Neural crest cell (in vitro differentiated cells): ENCODE measurements at places on chromosomes 1 and 21.

GRCh38 chr1:233470741-233471499, 143.0 kb upstream of the KCNK1 start:
- no peak for DNase-seq

- no peak for DNase-seq
Observed at GRCh38 chr1:164093543-164093942, 465.4 kb upstream of the PBX1 start.

DNA sequence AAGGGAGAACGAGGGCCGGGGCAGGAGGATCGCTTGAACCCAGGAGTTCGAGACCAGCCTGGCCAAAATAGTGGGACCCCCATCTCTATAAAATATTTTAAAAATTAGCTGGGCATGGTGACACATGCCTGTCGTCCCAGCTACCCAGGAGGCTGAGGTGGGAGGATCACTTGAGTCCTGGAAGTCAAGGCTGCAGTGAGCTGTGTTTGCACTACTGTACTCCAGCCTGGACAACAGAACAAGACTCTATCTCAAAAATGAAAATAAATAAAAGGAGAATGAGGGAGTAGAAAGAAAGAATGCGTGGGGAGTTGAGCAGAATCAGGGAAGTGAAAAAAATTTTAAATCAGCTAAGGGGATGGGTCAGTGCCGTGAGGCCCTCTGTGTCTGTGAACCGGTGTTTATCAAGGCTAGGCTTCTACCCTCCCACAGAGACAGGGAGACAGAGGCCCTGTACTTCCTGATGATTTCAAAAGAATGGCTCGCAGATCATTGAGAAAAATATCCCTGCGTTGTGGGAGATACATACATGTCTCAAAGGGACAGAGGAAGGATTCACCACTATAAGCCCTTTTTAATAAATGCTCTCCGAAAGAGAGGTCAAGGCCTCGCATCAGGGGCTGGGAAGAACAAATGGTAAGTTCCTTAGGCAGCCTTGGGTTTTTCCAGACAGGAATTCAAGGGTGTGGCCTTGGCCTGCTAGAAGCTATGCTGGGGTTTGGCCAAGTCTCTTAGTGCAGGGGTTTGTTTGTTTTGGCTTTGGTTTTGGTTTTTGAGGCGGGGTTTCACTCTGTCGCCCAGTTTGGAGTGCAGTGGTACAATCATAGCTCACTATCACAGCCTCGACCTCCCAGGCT, 20.7 kb downstream of the IL10RB start:
- no peak for DNase-seq

- peak; percentile 48 for DNase-seq
Observed at GRCh38 chr1:10649517-10650201, 146.8 kb downstream of the CASZ1 start.

- no peak for DNase-seq
Observed at GRCh38 chr1:26009796-26010447, 11.7 kb upstream of the EXTL1 start.

DNA sequence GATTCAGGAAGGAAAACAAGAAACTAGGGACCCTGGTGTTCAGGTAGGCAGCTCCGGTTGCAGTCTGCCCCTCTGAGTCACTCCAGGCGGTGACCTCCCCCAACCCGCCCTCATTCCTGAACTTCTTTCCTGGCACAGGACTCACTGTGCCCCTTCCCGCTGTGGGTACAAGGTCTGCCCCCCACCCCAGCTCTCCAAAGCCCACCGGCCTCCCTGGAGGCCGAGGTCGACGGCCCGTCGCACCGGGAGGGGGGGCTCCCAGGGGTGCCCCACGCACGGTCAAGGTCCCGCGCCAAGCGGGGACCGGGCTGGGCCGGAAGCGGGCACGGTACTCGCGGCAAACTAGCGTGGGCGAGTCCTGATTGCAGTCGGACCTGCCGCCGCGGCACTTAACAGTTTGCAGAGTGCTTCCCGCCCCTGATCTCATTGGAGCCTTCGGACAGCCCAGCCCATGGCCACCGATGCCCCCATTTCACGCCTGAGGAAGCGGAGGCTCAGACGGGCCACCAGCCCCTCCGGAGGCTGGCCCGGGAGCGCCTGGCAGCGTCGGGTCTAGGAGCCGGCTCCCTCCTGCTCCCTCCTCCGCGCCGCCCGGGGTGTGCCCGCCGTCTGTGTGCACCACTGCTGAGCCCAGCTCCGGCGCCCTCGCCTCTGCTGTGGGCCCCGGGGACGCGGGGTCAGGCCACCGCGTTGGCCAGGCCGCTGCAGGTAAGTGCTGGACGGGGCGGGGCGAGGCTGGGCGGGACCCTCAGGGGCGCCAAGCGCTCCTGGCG, at the start of gene GJB3:
GJB3 (plus strand) TSS at position 144 of the 773 bp plus-strand sequence. CDS start 3,549 bp downstream, outside the sequence.
- no peak for DNase-seq

DNA sequence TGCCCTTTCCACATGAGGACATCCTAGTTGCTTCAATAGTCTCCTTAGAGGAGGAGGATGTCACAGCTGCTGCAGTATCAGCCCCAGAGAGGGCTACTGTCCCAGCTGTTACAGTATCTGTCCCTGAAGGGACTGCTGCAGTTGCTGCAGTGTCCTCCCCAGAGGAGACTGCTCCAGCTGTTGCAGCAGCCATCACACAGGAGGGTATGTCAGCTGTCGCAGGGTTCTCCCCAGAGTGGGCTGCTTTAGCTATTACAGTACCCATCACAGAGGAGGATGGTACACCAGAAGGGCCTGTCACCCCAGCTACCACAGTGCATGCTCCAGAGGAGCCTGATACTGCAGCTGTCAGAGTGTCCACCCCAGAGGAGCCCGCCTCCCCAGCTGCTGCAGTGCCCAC, 78.5 kb upstream of the BMP8A start:
- no peak for DNase-seq

DNA sequence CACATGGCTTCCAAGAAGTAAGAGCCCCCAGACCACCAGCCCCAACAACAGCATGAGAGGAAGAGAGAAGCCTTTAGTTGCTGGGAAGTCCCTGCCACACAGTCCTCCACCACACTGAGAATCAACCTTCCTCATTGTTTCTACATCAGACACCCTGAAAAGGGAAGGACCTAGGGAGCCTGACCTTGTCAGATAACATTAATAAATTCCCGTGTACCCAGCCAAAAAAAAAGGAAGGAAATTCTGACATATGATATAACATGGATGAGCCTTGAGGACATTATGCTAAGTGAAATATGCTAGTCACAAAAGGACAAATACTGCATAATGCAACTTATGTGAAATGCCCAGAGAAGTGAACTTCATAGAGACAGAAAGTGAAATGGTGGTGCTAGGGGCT, 65.6 kb upstream of the ARHGAP29 start:
- DNase-seq: no peak

DNA sequence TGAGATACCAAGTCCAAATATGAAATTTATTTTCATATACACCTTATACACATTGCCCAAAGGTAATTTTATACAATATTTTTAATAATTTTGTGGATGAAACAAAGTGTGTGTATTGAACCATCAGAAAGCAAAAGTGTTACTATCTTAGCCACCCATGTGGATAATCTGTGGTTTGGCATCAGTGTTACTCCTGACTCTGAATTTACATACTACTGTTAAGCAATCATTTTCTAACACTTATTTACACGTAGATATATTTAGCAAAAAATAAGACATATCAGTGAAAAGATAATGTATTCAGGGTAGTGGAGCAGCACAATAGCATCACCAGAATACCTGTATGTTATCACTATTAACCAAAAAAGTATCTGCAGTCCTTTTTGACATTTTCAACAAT, 23.8 kb downstream of the DENND2D start:
- no peak for DNase-seq

DNA sequence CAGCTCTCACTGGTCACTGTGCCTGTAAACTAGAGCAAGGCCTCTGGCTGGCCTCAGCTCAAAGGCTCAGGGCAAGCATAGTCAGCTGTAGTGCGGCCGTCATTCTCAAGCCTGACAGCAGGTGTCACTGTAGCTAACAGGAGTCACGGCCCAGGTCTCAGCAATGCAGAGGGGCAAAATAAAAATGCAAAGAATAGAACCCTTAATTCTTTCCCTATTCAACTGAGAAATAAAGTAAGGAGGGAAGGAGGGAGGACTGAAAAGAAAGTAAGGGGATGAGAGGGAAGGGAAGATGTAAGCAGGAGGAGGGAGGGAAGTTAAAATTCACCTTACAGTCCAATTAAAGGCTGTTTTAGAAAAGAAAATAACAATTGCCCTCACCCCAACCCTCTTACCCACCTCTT, 106.1 kb downstream of the KIAA0319L start:
- peak; percentile 83 for DNase-seq

GRCh38 chr21:19785941-19786340, 1212.3 kb upstream of the NCAM2 start:
- no peak for DNase-seq

DNA sequence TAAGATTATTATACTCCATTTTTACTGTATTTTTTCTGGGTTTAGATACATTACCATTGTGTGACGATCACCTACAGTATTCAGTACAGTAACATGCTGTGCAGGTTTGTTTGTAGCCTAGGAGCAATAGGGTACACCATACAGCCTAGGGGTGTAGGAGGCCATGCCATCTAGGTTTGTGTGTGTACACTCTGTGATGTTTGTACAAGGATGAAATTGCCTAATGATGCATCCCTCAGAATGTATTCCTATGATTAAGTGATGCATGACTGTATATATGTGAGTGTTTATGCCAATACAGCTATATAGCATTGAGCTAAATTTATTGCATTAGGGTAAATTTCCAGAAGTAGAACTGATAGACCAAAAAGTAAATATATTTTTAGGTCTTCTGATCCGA, 23.3 kb downstream of the TUFT1 start:
- no peak for DNase-seq

- no peak for DNase-seq
Observed at GRCh38 chr1:111679541-111679940, 59.7 kb downstream of the INKA2 start.

DNA sequence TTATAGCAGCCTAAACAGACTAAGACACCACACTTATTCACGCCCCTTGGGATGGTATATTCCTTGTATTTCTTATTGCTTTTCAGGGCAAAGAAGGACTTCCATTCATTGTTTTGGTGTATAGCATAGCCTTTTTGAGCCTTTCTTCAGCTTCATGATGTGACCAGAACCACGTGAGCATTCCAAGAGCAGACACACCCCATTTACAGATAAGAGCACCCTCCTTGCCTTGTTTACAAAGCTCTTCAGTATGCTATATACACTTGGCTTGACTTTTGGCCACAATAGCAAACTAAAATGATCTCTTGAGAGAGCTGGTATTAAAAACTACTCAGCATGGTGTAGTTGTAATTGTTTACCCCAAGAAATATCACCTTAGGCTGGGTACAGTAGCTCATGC, 78.7 kb downstream of the PIK3R3 start:
- no peak for DNase-seq

DNA sequence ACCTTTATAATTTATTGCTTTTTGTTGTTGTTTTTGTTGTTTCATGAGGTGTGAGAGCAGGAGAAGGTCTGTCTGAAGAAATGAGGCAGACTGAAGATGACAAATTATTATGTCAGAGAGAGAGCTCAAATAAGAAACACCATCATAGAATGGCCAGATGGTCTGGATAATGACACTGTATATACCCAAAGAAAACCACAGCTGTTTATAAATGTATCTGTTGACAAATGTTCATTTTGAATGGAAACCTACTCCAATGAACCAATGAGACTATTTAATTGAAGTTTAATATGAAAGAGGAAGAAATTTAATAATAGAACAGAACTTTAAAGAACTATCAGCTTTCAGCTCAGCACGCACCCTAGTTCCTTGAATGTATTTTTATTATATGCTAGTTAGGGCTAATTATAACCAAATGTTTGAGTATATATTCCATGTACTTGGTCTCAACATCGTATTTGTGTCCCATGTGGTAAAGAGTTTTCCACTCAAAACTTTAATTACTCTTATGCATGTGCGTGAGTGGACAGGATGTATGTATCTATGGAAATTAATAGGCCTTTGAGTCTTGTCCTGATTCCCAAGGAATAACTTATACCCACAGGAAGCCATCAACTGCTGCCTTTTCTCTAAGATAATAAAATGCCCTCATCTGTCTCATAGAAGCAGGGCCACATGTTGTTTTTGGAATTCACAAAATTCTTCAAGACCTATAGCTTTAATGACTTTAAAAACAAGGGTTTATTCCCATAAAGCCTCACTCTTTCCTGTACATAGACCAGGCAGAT, 202.7 kb downstream of the KCNK2 start:
- no peak for DNase-seq

GRCh38 chr21:38042246-38042645, 126.0 kb upstream of the KCNJ6 start:
- DNase-seq: no peak

DNA sequence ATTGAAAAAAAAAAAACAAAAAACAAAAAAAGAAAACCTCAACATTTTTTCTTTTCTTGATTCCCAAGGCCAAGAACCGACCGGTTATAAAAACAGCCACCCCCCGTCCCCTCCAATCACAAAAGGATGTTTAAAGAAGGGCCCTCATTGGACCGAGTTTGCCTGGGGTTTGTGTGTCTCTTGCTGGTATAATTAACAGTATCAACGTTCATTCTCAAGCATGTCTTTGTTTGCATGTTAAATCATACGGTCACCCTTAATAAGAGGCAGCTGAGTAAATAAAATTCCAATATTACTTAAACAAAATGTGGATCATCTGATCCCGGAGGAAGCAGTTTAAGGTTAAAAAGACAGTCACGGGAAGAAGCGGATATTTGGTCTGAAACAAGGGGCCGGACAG, 201.1 kb downstream of the PRDM2 start:
- no peak for DNase-seq

DNA sequence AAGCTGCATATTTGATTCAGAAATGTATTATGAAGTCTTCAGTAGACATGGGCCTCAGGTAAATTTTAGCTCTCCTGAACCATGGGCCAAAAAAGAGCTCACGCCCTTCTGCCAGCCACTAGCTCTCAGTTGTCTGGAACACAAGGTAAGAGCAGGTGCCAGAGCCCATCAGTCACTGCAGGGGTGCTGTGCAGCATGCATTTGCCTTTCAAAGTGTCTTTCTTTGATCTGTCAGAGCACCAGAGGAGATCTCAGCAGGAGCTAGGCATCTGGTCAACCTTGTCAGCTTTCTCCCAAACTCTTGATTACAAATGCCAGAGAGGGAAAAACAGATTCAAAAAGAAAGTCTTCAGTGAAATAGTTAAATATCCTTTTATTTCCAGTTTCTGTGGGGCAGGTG, 332.3 kb downstream of the COL11A1 start:
- no peak for DNase-seq

- DNase-seq: no peak
Observed at GRCh38 chr1:230048922-230049321, 18.1 kb upstream of the GALNT2 start.

GRCh38 chr1:53956308-53957168, 10.4 kb downstream of the LRRC42 start:
- no peak for DNase-seq

GRCh38 chr1:58839846-58840835, 56.3 kb upstream of the JUN start:
- DNase-seq: no peak

- no peak for DNase-seq
Observed at GRCh38 chr1:226736001-226736907, 2.8 kb downstream of the ITPKB start.
